Left cardiac atrium (tissue), 4 donors: ENCODE measurements at places on chromosomes 2 and 18.

- no peak for DNase-seq
Measured at GRCh38 chr2:209696836-209697711, 74.6 kb upstream of the UNC80 start.

GRCh38 chr2:68519236-68519635, 51.9 kb downstream of the APLF start:
- no peak for DNase-seq

DNA sequence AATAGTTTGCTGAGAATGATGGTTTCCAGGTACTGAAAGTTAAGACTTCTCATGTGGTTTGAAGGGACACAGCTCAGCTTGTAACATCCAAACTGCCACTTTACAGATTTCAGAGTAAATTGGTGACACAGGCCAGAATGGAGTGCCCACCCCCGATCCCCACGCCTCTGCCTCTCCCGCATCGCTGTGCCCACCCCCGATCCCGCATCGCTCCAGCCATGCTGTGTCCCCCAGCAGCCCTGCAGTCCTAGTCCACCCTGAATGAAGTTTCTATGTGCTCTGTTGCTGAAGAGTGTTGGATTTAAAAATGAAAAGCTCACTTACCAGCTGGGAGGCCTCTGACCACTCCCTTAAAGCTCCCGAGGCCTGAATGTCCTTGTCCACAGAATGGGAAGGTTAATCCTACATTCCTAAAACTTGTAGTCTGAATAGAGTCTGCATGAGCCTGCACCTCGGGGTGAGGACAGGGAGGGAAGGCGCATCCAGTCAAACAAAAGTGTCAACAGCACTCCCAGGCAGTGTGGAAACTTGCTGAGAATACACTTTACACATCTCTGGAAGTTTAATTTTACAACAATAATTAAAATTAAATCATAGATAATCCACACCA, 176.4 kb upstream of the ID2 start:
- DNase-seq, result no peak

GRCh38 chr2:69012310-69013141, 453 bp upstream of the ANTXR1 start:
- peak; percentile 72 for DNase-seq

DNA sequence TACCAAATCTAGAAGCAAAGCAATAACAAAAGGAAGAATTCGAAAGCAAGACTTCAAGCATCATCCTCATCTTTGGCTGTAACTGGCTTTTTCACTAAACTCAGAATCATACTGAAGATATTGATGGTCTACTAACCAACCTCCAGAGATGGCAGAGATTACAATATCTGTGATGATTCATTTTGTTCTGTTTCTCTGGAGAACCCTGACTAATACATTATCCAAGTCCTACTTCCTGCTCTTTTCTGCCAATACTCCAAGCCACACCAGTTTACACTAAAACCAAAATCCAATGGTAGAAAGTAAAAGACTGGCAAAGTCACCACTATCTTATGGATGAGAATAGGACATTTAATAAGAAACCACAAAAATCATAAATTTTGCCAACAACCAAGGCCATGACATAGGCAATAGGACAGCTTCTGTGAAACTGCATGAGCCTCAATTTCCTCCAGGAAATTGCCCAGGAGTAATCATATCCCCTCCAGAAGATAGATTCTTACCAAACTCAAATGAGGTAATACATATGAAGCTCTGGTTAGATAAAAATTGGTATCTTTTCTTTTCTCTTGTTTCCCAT, 159.8 kb downstream of the METTL4 start:
- no peak for DNase-seq

GRCh38 chr2:83633423-83633822, 825.7 kb downstream of the SUCLG1 start:
- DNase-seq, result no peak

DNA sequence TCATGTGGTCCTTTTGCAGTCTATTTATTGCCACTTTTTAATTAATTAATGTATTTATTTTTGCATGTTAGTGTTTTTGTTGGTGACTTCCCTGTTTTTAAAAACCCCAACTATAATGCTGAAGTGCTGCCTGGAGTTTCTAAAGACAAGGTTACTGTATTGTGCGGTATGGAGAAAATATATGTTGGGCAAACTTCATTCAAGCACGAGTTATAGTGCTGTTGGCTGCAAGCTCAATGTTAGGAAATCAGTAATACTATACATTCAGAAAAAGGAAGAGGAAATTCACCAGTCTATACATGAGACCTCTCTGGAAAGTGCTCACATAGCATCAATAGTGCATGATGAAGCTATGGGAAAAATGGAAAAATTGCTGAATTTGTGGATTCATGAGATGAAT, 15.4 kb upstream of the RBMS1 start:
- DNase-seq, result no peak

DNA sequence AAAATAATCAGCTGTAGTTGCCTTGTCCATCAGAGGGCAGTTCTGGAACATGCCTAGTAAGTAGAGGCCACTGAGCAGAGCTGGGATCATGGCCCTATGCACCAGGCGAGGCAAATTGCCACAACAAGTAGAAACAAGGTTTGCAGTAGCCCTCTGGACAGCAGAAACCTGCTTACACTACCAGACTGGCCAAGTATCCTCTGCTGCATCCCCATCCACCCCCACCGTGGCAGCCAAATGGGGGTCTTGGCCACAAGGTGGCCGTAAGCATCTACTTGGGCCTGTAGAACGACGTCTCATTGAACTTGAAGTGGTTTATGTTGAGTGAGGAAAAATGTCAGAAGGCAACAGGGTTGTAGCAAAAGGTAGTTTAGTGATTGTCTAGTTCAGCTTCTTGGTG, 241.2 kb downstream of the ALPK2 start:
- DNase-seq, result no peak
